ENCODE measurements at places on chromosomes 1 and 21.

GRCh38 chr1:192983349-192983980 is 75.7 kb downstream of the UCHL5 start:
- no peak for DNase-seq

GRCh38 chr1:209256766-209257350 is 326.7 kb upstream of the CAMK1G start:
- no peak for DNase-seq

- DNase-seq: no peak
These were observed 100.0 kb upstream of the NRIP1 start for GRCh38 chr21:15164678-15165303.

GRCh38 chr1:206952171-206952570 is 5.9 kb upstream of the PIGR start:
- no peak for DNase-seq

- DNase-seq: no peak
These were observed 198.1 kb upstream of the USP24 start for GRCh38 chr1:55413286-55413685.

GRCh38 chr1:178540204-178540603 is 27.3 kb downstream of the TEX35 start:
- no peak for DNase-seq

DNA sequence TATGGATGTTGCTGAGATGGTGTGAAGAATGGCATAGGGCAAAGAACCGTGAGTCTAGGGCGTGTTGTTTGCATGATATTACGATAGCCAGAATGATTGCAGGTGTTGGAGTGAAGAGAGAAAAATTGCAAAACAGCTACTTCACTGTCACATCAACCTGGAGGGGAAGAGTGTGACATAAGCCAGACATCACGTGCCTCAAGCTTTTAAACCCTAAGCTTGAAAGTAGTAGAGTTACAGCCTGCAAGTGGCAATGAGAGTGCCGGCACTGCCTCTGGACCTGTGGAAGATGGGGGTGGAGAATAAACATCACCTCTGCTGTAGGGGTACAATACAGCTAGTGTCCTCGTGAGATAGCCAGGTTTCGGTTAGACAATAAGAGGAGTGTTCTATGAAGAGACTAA is 11.1 kb downstream of the EEIG2 start:
- DNase-seq: no peak

DNA sequence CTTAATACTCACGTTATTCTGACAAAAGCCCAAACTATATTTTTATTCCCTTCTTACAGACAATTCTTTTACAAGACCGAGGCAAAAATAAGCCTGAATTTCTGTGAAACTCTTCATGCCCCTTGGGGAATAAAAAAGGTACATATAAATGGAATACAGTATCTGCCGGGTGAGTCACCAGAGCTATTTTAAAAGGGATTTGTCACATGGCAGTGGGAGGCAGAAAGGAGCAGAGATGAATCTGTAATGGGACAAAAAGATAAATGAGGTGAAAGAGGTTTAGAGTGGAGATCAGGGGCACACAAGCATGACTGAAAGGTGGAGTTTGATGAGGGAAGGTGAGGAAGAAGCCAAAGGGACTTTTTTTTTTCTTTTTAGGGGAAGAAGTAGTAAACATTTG is 8.8 kb downstream of the XCL1 start:
- no peak for DNase-seq

- no peak for DNase-seq
These were observed 90.2 kb upstream of the PPM1J start for GRCh38 chr1:112805155-112805853.

DNA sequence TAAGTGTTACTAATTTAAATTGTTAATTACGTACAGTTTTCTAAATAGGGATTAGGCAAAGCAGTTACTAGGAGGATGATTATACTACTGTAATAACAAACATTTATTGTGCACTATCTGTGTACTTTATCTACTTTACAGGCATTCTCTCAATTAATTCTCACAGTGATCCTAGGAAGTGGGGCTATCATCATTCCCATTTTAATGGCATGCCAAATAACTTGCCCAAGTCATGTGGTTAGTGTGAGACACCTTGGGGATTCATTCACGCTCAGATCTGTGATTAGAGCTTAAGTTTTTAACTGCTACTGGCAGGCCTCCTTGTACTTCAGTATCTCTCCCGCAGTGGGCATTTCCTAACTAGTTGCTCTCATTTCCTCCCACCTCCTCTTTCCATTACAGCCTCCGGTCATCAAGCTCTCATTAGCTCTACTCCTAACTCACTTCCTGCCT is 11.5 kb downstream of the PHLDA3 start:
- no peak for DNase-seq

DNA sequence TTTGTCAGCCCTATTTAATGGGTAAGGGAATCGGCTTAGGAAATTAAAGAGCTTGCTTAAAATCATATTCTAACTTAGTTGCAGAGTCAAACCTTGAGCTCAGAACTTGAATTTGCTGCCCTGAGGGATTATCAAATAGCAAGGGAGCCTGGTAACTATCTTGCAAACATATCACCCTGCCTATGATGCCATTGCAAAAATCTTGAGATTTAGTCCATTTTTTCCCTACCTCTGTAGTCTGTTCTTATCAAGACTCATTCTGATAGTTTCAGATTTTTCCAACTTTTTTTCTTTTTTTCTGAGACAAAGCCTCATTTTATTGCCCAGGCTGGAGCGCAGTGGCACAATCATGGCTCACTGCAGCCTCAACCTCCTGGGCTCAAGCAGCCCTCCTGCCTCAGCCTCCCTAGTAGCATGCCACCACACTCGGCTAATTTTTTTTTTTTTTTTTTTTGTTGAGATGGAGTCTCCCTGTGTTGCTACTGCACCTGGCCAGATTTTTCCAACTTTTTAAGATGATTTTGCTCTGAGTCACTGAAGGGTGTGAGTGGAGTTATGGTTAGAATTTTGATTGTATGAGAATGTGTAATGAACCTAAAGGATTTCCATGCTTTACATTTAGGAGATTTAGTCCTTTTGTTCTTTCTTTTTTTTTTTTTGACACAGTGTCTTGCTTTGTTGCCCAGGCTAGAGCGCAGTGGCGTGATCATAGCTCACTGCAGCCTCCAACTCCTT is 12.2 kb downstream of the SARS1 start:
- DNase-seq: no peak

GRCh38 chr1:219585837-219586455 is 27.0 kb downstream of the ZC3H11B start:
- no peak for DNase-seq

- no peak for DNase-seq
These were observed 237.0 kb upstream of the SGIP1 start for GRCh38 chr1:66296951-66297350.

GRCh38 chr1:115649964-115650363 is 8.2 kb downstream of the VANGL1 start:
- DNase-seq: no peak

- no peak for DNase-seq
These were observed 107.8 kb downstream of the EDEM3 start for GRCh38 chr1:184646824-184647223.

DNA sequence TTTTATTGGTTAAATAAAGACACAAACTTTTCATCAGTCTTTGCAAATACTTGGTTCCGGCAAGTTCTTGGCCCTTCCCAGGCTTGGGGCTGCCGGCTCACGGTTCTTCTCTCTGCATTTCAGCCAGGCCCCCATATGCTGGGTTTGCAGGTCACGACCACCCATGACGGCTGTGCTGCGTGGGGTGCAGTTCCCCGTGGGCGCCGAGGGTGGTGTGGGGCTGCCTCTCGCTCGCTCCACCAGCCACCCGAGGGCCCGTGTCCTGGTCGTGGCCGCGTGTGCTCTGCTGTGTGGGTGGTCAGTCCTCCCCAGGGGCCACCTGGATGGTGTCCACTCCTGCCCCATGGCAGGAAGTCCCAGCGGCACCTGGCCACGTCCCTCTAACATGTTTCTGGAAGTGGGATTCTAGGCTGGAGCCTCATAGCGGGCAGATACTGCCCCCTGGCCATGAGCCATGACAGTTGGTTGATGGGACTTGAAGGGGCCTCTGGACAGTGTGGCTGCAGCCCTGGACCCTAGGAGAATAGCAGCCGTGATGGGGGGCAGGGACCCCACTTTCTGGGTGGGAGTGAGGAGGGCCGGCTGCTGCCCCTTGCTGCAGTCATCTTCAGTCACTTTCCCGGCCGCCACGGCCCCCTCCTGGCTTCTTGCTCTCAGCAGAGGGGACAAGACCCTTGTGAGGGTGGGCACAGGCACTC is 46.3 kb downstream of the SKI start:
- DNase-seq: no peak

- DNase-seq: no peak
These were observed 11.6 kb downstream of the IFI6 start for GRCh38 chr1:27660300-27660835.

GRCh38 chr1:89622895-89623294 is 10.0 kb upstream of the LRRC8C start:
- no peak for DNase-seq

GRCh38 chr1:47779613-47780012 is 217.6 kb downstream of the TRABD2B start:
- no peak for DNase-seq

DNA sequence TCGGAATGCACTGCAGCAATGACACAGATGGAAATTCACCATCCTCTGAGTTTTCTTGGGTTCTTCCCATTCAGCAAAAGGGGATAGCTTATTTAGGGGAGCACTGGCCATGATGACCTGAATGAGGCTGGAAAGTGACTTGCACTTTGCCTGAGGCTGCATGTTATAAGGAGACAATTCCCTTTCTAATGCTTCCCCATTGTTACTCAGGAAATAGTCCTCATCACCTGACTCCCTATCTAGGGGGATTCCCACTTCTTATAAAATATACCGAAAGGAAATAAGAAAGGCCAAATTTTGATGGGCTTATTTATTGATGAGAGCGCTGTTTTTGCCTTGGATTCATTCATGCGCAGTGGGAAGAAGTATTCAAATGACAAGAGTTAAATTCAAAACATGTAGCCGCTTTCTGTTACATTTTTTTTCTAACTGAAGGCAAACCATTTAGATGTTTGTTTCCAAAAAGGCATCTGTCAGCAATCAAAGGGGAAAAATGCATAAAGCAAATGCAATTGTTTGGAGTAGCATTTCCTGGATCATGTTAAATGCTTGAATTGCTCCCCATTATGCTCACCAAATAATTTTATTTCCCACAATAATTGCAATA is 220.3 kb upstream of the NFIA start:
- no peak for DNase-seq

DNA sequence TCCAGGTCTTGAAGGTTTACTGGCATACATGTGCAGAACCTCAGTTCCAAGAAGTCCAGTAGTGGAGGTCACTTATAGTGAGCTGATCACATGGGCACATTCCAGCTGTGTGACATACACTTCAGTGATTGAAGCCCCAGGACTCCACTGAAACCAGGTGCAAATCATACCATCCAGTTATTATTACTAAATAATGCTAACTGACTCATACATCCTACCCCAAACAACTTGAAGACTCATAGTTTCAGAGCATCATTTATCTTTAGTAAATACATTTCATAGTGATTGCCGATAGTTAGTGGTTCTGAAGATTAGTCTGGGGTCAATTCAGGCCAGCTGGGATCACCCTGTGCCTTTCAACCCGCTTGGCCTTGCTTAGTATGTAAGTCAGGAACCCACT is 137.9 kb upstream of the UBE2U start:
- no peak for DNase-seq

GRCh38 chr21:44301961-44302406 is 2.1 kb downstream of the PFKL start:
- DNase-seq: no peak

GRCh38 chr1:204450461-204451257 is 39.0 kb upstream of the PPP1R15B start:
- DNase-seq: no peak

DNA sequence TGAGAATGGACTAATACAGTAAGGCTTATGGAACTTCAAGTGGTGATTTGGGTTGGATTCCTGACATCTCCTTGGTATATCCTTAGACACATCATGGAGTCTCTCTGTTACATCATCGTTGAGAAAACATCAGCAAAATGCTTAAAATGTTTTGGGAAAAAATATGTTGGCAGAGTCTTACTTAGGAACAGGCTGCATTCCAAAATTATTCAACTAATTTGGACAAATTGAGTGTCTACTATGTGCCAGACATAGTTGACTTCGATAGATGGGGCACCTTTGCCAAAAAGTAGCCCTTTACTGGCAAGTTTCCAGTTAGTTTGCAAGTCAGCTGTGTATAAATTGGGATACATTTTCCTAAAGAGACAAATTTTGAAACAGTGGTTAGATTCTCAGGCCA is 253.4 kb upstream of the ST6GALNAC5 start:
- no peak for DNase-seq

DNA sequence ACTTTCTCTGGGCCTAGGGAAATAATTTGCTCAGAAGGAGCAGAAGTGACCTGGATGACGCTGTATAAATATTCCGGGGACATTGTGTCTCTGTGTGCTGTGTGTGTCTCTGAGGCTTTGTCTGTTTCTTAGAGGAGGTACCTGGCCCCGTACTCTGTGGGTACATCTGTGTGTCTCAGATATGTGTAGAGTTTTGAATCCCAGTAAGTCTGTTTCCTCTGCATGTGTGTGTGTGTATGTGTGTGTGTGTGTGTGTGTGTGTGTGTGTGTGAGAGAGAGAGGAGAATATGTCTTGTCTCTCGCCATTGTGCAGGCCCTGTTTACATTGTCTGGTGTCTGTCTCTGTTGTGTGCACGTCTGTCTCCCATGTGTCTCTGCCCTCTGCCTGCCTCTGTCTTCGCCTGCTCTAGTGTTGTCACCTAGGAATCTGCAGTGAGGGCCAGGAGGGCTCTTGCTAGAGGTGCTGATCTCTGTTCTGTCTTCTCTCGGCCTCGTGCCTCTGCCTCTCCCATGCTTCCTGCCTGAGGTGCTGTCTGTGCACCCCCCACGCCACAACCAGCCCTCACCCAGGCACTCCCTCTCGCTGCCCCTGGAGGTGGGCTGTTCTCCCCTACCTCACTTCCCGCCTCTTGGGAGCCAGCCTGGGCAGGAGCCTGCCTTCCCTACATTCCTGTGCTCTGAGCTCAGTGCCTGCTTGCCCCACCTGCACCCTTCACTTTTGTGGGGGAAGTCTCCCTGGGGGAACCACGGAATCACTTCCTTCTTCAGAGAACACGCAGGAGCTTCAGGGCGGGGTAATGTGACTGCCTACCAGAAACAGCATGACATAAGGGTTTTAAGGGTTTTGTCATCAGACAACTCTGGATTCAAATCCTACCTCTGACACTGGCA is 5.9 kb downstream of the MAP7D1 start:
- DNase-seq: no peak

- peak; percentile 43 for DNase-seq
These were observed 8.6 kb upstream of the ACTRT2 start for GRCh38 chr1:3012456-3013291.

- no peak for DNase-seq
These were observed 97.9 kb upstream of the RGS1 start for GRCh38 chr1:192477630-192478029.

- DNase-seq: no peak
These were observed 3.4 kb downstream of the USP33 start for GRCh38 chr1:77756052-77756754.

DNA sequence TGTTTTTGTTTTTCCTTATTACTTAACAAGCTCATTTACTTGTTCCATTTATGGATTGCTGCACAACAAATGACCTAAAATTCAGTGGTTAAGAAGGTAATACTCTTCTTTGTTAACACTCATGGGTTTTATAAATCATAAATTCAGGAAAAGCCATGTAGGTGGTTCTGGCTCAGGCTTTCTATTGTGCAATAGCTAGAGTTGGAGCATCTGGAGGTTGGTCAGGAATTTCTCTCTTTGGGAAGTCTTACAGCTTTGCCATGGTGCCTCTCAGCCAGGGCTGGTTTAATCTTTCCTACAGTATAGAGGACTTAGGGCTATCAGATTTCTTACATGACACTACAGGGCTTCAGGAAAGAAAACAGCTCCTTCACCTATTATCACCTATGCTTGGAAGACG is 1677.1 kb downstream of the KCNT2 start:
- no peak for DNase-seq

All from stimulated activated CD8-positive, alpha-beta memory T cell treated with anti-CD3 and anti-CD28 coated beads, Interleukin-2, amount 100 ng/mL, for 1 hour (primary cell).